H4 (cell line): ENCODE measurements at places on chromosomes 16 and 17. TPM values are rescaled to one million over a fixed set of nuclear protein-coding genes. Genes with fewer than 3 reads are reported as not detected.
A peak's percentile ranks its signal among the peaks of the same experiment; 100 is the strongest.

GRCh38 chr16:11629071-11630030, 38.9 kb upstream of the SNN start:
- DNase-seq: no peak

DNA sequence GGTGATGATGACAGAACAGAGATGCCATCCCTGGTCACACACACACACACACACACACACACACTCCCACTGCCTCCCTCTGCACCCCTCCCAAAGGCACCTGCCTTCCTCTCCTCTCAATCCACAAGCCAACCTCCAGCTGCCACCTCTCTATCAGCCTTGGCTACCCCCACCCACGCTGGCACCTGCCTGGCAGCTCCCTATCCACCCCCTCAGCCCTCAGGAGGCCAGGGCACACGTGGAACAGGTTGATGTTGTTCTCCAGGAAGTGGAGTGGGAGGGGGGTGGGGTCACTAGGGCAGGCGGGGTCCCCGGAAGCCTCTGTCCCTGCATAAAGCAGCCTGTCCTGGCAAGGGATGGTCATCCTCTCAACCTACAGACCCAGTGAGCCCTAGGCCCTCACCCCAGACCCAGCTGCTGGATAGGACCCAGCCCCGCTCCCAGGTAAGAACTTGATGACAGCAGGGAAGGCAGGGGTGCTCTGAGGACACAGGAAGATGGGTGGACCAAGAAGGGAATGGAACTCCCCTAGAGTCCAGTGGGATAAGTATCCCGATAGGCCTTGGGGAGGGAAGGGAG, at the start of gene GSDMA:
TSS of gene GSDMA (plus strand) at position 363 of the 579 bp plus-strand sequence. CDS start 2,684 bp downstream, outside the sequence.
- DNase-seq: no peak

GRCh38 chr17:8475781-8476180, 40.1 kb downstream of the NDEL1 start:
- no peak for DNase-seq

GRCh38 chr17:20278805-20279204, 188.5 kb downstream of the LGALS9B start:
- DNase-seq: no peak

GRCh38 chr16:88868974-88869672, 2.7 kb upstream of the PABPN1L start:
- no peak for DNase-seq

DNA sequence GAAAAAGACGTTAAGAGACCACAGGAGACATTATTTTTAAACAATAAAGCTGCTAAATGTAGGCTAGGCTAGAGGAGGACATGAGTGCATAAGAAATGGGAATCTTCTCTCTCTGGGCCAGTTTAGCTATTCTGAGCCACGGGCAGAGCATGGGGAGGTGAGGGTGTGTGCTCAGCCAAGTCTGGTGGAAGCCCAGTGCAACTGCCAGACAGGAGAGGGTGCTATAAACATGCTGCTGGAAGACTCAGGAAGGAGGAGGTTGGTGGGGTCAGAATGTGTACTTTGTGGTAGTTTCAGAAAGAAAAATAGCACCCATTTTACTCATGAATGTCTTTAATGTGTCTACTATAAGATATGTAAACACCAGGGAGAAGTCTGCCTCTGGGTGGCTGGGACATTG, 5.9 kb upstream of the SDK2 start:
- DNase-seq: no peak

HNF1B gene
- not detected in 2 replicates for total RNA-seq

MTMR4 gene
- total RNA-seq: 31.1 and 43.5 TPM in 2 replicates

DNA sequence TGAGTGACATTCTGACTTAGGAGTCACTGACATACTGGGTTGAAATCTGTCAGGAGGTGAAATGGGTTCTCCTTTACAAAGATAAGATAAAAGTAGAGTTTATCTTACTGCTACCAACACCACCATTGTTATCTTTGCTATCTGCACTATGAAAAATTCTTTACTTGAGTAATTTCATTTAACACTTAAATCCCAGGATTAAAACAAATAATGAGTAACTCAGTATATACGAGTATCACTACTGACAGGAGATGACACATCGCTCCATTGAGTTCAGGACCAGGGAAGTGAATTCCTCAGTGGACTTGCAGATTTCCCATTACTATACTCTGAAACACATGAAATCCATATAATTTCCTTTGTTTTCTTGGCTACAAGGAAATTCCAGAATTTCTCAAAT, 242.1 kb upstream of the NLRP1 start:
- no peak for DNase-seq

DNA sequence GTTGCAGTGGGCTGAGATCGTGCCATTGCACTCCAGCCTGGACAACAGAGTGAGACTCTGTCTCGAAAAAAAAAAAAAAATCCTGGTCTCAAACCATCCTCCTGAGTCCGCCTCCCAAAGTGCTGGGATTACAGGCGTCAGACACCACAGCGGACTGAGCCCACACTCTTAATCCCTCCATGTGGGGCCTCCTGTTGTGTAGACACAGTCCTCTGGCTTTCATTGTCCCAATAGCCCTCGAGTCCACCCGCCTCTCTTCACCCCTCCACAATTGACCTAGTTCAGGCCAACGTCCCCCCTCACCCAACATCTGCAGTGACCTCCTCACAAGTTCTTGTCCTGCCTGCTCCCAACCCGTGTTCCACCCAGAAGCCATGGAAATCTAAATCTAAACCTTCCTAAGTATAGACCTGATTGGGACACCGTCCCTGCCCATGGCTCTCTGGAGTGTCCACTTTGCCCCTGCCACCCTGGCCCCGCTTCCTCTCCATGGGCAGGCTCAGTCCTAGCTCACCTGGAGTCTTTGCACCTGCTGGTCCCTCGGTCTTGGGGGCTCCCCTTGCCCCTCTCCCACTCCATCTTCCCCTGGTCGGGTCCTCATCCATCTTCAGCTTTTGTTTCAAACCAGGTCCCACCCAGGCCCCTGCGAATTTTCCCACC, 46.7 kb downstream of the HAPSTR1 start:
- no peak for DNase-seq

HOXB7 gene
- 21.2 and 22.4 TPM in 2 replicates for total RNA-seq

- DNase-seq: no peak
Measured at GRCh38 chr16:1817716-1818115, 8.9 kb downstream of the HAGH start.

DNA sequence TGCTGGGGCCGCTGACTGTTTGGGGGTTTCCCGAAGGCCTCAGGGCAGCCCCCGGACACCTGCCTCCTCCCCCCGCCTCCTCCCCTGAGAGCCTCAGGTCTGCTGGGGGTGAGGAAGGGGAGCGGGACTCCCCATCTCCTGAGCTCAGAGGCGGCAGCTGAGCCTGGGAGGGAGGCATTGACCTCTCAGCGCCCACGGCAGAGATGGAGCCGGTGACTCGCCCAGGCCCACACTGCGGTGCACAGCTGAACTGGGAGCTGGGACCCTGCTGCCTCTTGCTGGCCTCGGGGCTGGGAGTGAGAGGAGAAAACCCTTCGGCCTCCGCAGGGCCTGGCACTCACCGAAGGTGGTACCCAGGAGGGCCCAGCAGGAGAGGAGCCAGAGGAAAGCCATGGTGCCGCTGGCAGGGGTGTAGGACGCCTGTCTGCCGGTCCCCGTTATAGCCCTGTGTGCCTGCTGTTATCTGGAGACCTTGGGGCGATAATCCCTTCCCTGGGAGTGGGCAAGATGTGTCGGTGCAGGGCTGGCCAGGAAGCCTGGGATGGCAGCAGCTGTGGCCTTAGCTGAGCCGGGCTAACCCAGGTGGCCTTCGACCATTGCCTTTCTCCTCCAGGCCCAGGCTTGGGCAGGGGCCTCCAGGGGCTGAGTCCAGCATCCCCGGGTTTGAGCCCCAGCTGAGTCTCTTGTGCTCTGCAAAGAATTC, at the start of gene CTRB2:
TSS of gene CTRB2 (minus strand) at position 413 of the 703 bp plus-strand sequence. CDS start at position 393, 20 bp downstream.
- DNase-seq: no peak

- DNase-seq: no peak
Measured at GRCh38 chr17:49443862-49444261, 29.2 kb upstream of the PHB1 start.

QRICH2 gene
- total RNA-seq: 2.3 and 2.4 TPM in 2 replicates

GRCh38 chr17:72535346-72535745, 414.5 kb downstream of the SOX9 start:
- DNase-seq: no peak

ABCC3 gene
- 15.2 and 16.0 TPM in 2 replicates for total RNA-seq

DNA sequence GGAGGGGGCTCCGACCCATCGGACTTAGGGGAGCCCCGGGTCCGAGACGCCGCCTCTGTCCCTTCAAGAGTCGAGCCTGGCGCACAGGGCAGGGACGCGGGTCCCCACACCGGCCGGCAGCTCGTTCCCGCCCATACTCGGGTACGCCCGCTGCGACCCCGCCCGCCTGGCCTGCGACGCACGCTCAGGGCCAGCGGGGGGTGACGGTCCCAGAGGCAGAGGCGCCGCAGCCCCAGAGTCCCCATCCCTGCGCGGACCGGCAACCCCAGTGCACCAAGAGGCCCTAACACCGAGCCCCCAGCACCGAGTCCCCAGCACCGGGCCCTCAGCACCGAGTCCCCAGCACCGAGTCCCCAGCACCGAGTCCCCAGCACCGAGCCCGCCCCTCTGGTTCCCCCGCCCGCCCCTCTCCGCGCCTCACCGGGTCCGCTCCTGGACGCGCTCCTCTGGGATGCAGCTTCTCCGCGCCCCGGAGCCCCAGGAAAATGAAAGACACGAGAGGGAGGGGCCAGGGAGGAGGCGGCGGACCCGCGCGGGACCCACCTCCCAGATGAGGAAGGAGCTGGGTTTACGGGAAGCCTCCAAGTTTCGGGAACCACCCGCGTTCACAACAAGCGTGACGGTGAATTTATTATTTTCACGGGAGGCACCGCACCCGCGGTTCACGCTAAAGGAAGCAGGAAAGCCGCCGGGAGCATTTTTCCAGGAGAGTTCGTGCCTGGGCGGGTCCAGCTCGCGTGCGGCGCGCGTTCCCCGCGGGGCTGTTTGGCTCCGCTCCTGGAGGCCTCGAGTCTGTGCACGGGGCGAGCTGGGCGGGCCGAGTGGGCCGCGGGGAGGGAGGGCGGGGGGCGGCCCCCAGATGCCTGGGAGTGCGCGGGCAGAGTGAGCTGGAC, at the start of gene SECTM1:
TSS of gene SECTM1 (minus strand) at position 488 of the 893 bp plus-strand sequence. CDS start 6,526 bp downstream, outside the sequence.
- DNase-seq: peak; percentile 37

GRCh38 chr16:29664091-29664921, 1.3 kb downstream of the SPN start:
- DNase-seq: no peak

- DNase-seq: no peak
Measured at GRCh38 chr16:11500700-11501346, 85.9 kb downstream of the LITAF start.

METTL22 gene
- total RNA-seq: 16.1 and 17.1 TPM in 2 replicates

- DNase-seq: peak; percentile 84
Measured at GRCh38 chr17:67374329-67375053, 2.6 kb upstream of the PITPNC1 start.

GRCh38 chr17:81025741-81026129, 9.2 kb upstream of the BAIAP2 start:
- DNase-seq: no peak

DNA sequence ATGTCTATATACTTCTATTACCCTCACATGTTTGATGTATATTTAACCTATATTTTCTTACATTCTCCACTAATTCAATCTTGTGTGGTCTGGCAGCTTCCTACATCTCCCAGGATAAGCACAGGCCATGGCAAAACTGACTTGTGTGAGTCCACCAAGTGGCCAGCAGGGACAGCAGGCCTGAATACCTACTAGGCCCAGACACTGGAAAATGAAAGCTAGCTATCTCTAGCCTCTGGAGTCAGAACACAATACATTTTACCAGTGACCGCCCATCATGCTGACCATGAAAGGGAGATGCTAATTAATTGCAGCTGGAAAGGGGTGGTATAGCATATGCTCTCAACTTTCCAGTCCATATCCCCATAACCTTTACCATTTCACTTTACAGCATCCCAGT, 132.3 kb downstream of the PCTP start:
- DNase-seq: peak; percentile 17

DNA sequence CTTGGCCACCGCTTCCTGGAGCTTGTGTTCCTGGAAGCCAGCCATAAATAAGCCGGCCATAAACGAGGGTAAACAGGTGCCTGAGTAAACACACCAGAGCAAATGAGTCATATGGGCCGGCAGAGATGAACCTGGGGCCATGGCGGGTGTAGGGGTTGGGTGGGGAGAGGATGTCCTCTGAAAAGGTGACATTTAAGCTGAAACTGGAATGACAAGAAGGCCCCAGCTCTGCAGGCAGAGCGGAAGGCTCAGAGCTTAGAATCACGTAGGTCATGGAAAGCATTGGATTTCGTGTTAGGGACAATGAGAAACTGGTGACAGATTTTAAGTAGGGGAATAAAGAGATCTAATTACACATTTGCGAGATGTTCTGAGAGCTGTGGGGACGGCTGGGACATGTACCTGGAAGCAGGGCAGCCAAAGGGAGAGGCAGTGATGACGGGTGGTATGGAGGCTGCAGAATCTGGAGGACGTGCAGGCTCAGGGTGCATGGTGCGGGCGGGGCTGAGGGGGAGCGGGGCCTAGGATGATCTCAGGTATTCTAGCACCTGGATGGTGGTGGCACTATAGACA, 8.1 kb upstream of the DNASE1 start:
- DNase-seq: peak; percentile 47

DNA sequence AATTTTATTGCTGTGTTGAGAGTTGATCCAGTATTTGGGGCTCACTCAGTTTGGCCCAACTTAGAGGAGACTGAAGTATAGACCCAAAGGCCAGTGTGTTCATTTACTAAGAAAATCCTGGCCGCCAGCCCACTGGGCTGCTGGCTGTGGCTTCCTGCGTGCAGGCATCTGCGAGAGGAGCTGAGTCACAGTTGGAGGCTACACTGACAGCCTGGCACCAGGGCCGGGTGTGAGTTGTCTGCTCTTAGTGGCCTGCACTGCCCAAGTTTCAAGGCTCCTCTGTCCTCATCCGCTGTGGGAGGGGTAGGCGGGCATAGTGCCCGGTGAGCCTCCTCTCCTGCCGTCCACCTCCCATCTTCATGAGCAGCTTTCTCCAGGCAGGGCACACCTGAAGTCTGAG, 54.2 kb downstream of the PLD6 start:
- peak; percentile 93 for DNase-seq

HSD17B1 gene
- total RNA-seq: 0.47 and 0.48 TPM in 2 replicates

GRCh38 chr16:80931801-80932707, 74.6 kb downstream of the CMC2 start:
- no peak for DNase-seq

DNA sequence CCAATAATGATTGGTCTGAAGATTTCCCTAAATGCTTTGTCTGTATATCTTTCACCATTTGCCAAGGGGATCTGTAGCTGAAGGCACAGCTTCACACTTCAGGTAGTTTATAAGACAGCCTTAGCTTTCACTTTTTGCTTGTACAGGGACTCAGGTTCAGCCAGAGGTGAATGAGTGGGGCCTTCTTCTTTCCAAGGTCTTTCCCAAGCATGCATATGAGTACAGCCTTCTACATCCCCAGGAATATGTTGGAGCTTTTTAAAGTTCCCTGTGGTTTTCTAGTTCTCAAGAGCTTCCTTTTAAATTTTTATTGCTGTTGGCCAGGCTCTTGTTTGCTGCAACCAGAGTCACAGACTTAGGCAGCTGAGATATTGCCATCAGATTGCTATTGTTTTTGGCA, 17.9 kb upstream of the SPDYE4 start:
- no peak for DNase-seq

GRCh38 chr16:82358606-82359221, 188.7 kb upstream of the MPHOSPH6 start:
- no peak for DNase-seq
